ENCODE measurements at places on chromosomes 12 and 14.

- DNase-seq: no peak
Measured at GRCh38 chr12:68352067-68352466, 19.9 kb upstream of the MDM1 start.

DNA sequence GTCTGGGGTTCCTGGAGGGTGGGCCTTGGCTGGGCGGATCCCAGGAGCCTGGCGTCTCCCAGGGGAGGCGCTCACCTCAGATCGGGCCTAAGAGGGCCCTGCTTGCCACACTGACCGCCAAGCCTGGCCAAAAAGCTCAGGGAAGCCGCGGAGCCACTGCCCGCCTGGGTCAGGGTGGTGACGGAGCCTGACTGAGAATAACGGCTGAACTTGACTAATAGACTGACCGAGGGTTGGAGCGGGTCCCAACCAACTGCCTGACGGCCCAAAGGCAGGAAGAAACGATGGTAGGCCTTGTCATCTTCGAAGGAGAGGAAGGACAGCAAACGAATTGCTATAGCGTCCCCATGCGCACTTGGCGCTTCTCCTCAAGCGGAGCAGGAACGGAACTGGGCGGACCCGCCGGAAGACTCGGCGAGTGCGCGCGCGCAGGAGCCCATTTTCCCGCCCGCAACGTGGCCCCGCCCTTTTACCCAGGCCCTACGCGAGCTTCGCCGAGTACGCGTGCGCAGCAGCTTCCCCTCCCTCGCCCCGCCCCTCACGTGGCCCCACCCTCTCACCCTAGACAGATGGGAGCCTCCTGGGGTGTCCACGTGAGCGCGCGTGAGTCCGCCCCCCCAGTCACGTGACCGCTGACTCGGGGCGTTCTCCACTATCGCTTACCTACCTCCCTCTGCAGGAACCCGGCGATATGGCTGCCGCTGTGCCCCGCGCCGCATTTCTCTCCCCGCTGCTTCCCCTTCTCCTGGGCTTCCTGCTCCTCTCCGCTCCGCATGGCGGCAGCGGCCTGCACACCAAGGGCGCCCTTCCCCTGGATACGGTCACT lies at the start of the genes ERP29 and TMEM116:
ERP29 (plus strand) TSS at position 652 of the 826 bp plus-strand sequence; CDS start at position 692, 40 bp downstream.
TMEM116 (minus strand) TSS at position 391 of the 826 bp plus-strand sequence. CDS start 7,895 bp downstream, outside the sequence.
- DNase-seq: peak; percentile 99

- no peak for DNase-seq
Measured at GRCh38 chr14:23776296-23776695, 140.1 kb downstream of the DHRS2 start.

DNA sequence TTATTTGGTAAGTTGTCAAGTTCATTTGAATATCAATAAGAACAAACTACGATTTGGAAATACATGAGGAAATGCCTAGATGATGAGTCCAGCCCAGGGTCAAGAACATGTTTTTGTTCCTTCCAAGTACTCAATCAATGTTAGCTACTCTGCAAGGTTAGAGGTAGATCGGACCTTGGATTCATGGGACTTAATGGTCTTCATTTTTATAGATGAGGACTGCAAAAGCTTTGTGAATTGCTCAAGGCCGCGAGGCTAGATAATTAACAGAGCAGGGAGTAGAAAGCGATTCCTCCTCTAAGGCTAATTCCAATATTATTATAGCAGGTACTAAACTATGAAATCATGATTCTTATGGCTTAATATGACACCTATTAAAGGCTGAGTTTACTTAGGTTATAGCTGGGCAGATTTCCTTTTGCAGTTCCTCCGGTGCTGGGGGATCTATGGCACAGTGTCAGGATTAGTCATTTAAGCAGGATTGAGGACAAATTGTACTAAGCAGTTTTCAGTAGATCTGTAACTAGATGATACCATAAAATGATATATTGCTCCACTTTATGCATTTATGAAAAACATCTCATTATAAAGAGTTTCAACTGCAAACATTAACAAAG lies 19.8 kb downstream of the NR1H4 start:
- DNase-seq: no peak

DNA sequence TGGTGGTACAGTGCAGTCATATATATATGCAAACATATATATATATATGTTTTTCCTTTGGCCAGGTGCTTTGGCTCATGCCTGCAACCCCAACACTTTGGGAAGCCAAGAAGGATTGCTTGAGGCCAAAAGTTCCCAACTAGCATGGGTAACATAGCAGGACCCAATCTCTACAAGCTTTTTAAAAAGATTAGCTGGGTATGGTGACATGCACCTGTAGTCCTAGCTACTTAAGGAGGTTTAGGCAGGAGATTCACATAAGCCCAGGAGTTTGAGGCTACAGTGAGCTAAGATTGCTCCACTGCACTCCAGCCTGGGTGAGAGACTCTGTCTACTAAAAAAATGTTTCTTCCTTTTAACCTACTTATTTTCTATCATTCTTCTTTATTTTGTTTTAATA lies 10.2 kb downstream of the PZP start:
- no peak for DNase-seq

DNA sequence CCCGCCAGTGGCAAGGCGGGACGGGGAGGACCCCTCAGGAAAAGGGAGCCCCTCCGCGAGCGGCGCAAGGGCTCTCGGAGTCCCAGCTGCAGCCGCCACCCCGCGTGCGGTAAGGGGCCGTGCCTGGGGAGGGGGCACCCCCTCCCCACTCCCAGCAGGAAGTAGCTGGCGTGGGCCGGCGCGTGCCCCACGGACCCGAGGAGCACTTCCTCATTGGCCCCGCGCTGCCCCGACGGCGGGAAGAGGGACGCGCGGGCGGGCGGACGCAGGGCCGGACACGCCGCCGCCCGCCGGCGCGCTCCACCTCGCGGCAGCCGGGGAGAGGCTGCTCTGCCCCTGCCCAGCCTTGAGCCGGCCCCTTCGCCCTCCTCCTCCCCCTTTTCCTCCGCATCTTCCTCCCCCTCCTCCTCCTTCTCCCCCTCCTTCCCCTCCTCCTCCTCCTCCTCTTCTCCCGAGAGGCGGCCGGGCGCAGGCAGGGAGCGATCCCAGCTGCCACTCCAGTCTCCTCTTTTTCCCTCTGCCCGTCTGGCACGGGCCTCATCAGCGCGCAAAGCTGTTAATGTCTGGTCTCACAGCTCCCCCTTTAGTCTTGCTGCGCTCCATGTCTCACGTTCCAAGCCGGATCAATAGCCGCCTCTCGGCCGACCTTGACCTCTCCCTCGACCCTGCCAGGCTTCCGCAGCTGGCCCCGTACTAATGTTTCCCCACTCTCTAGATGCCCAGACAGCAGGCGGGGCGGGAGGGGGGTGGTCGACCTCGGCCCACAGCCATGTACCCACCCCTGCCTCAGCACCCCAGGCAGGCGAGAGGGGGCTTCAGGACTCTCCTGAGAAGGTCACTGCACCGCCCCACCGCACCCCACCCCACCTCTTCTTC lies 2.6 kb upstream of the BCL11B start:
- peak; percentile 73 for DNase-seq

DNA sequence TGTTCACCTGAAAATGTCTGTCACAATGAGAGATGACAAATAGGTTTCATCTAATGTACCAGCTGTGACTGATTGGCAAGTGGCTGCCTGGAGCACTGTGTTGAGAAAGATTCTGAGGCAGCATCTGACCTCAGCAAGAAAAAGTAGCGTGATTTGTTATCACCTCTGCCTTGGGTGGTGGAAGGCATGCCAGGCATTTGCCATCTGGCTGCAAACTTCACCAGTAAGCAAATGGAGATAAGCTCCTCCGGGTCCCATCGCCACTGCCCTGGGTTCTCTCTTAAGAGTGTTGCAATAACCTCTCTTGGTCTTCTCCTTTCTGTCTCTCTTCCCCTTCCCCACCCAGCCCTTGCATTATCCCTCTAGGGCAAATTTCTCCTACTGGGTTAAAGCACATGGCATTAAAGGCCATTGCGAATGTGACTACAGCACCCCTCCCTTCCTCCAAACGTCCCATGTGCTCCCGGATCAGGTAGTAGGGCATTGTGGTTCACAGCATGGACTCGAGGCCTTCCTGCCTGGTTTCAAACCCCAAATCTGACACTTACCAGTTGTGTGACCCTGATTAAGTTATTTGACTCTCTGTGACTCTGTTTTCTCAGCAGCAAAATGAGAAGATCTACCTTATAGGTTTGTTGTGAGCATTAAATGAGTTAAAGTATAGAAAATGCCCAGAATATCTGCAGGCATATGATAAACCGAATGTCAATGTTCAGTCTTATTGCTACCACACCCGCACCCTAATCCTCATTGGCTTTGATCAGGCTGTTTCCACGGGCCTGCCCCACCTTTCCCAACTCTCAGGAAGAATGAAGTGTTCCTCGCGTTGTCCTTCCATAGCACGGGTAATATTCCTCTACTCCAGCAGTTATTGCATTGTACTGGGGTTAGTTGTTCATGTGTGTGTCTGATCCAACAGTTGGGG lies 8.2 kb upstream of the LGALS3 start:
- DNase-seq: no peak

DNA sequence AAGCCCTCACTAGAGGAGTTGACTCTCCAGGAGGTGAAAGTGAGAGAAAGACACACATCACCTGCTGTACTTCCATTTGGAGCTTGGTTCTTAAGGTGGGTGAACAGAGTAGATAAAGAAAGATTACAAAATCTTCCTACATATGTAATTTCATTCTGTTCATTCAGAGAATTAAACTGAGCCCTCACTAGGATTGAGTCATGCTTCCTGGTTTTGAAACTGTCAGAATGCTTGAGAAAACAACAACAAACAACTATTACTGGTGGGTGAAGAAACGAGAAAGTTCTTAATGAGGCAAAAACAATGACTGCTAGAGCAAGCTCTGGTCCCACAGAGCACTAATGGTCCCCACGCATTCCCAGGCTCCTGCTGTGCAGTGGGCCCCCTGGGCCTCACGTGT lies 841.7 kb downstream of the VRK1 start:
- DNase-seq: no peak

DNA sequence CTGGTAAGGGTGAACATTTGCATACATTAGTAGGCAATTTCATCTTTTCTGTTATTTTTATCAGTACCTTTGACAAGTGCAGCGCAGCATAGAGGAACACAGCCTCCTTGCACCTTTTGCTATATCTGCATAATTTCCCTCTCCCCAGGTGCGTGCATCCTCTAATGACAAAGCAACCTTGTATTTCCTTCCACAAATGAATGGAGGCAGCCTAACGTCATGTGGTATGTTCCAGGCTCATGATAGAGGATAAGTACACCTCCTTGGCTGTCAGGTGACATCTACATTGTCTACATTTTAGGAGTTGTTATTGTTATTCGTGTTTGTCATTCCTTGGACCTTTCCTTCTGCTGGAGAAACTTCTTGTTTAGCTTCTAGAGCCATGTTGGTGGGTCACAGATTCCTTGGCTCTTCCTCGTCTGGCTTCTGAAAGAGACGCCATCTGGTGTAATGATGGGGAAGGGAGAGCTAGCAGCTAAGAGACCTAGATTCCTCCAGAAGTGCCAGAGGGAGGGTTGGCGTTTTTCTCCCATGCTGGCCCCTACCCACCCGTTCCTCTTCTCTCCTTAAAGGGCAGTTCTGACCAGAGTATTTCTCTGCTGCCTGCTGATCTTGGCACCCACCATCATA lies 37.0 kb downstream of the EVL start:
- DNase-seq: no peak

- no peak for DNase-seq
Measured at GRCh38 chr12:123061441-123062205, 81.1 kb downstream of the ARL6IP4 start.

DNA sequence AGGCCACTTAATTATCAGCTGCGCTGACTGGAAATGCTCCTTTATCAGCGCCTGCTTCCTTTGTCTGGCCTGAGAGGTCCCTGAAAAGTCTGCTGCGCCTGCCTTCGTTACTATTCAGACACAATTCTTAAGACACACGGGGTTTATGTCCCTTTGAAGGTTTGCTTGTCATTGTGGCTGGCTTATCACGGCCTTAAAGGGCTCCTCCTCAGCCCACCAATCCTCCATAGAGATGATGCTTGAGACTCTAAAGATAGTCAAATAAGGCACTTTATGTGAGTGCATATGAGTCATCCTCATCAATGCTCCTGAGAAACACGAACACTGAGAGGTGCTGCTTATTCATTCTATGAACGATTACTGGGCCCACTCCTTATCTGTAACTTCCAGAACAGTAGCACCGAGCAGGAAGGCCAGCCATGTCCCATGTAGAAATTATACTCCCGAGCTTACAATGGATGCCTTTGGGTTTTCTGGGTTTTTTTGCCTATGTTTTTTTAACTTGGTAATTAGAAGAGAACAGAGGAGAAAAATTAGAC lies 1268.2 kb upstream of the TMEM132C start:
- no peak for DNase-seq

DNA sequence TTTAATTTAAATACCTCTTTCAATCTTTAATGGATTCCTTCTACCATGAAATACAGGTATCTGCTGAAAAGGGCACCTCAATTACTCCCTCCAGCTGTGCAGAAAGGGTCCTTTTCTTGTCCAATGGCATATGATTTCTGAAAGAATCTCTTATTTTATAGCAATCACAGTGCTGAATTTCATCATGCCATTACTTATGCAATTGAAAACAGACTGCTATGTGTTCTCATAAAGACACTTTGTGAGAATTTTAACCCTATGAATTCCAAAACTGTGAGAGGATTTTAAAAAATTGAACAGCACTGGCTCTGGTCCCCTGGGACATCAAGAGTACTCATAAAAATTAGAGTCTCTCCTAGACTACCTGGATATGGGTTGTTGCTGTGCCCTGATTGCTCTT lies 45.9 kb upstream of the CNOT2 start:
- no peak for DNase-seq

- DNase-seq: no peak
Measured at GRCh38 chr14:68535404-68536017, 257.4 kb downstream of the ZFP36L1 start.

DNA sequence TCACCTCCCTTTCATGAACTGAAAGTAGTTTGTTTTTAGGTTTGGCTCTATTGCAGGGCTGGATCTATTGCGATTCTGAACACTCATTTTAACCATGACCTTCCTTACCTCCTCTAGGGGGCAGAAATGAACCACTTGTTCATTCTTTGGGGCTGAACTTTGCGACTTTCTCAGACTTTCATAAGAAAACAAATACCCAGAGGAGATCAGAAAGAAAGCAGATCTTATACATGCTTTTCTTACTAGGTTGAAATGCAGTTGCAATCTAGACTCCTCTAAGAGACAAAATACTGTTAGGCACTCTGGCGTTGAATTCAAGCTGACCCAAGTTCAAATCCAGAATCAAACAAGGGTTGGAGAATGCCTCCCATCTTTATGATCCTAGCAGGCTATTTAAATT lies 32.6 kb upstream of the PLEKHG3 start:
- DNase-seq: peak; percentile 58

- no peak for DNase-seq
Measured at GRCh38 chr12:26231470-26231869, 36.1 kb downstream of the SSPN start.

DNA sequence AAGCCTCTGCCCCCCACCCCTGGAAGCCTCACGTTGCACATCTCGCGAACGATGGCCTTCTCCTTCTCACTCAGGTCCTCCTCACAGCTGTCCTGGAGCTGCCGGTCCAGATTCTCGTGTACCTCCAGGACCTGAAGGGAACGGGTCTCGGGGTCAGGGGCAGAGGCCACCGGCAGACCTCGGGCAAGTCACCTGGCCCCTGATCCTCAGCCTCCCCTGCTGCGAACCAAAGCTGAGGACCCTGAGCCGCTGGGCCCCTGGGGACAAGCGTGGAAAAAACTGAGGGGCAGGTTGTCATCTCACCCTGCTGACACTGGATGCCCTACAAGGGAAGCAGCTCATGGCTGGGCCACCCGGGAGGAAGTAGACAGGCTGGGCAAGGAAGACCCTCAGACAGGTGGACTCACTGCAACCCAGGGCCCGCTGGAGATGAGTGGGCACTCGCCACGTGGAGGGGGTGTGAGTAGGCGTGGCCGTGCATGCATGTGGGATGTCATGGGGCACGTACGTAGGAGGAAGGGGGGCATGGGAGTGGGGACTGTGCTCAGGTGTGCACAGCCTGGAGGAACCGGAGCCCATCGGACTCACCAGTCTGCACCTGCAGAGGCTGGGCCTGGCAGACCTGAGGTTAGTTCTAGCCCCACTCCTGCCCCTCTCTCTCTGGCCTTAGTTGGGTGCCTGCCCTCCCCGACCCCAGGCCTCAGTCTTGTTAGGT lies 35.1 kb downstream of the CCNK start:
- no peak for DNase-seq
